ENCODE measurements at places on chromosomes 12 and 14.

- no peak for DNase-seq
Observed at GRCh38 chr14:20707622-20708021, 19.1 kb downstream of the ANG start.

GRCh38 chr12:76123259-76124212, 39.1 kb upstream of the NAP1L1 start:
- DNase-seq, result peak; percentile 74

- DNase-seq, result no peak
Observed at GRCh38 chr12:96850676-96851075, 56.4 kb upstream of the NEDD1 start.

GRCh38 chr12:66499000-66499399, 179.9 kb downstream of the GRIP1 start:
- no peak for DNase-seq

GRCh38 chr12:103841690-103842584, 903 bp upstream of the NT5DC3 start:
- DNase-seq, result peak; percentile 46

DNA sequence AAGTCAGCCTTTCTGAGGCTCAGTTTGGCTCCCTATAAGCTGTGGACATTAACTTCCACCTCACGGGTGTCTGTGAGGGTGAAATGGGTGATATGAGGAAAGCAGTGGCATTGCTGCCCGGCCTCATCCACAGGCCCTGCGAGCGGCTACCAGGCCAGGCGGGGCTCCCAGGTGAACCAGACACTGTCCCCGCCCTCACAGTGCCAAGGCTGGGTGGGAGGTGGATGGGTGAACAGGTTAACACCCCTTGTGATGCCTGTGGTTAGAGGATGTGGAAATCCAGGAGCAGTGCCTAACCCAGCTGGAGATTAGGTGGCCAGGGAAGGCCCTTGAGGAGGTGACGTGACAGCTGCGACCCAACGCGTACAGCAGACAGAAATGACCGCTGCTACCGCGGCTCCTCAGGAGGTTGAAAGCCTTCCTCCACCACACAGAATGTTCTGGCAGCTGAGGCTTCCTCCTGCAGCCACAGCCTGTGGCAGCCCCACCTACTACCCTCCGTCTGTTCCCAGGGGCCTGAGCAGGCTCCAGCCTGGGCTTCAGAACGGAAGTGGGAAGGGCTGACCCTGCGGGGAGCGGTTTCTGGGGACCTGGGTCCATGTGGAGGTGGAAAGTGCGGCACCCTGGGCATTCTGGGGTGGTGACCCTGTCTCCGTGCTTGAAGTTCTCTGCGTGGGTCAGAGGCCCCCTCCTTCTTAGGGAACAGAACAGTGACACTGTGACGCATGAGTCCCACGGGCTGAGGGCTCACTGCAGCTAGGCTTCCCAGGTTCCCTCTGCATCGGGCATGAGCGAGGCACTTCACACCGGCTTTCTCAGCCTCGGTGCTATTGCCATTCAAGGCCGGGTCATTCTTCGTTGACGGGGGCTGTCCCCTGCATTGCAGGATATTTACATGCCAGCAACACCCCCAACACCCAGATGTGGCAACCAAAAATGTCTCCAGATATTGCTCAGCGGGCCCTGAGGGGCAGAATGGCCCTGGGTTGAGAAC, 9.7 kb downstream of the MMAB start:
- no peak for DNase-seq

DNA sequence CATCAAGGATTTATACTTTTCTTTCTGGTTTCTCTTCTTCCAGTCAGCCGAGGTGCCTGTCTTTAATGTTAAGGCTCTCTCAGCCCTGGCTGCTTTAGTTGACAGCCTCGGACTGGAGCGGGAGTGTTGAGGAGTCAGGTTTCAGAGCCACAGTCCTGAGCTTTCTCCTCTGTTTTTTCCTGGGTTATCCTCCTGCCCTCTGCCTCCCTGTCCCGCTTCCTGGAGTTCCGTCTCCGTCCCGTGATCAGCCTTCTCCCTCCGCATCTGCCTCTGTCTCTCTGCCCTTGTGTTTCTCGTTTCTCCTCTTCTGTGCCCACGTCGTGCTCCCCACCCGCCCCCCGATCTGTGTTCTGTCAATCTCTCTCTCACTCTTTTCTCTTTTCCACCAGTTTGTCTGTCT, 33.0 kb downstream of the IQSEC3 start:
- DNase-seq, result peak; percentile 7

DNA sequence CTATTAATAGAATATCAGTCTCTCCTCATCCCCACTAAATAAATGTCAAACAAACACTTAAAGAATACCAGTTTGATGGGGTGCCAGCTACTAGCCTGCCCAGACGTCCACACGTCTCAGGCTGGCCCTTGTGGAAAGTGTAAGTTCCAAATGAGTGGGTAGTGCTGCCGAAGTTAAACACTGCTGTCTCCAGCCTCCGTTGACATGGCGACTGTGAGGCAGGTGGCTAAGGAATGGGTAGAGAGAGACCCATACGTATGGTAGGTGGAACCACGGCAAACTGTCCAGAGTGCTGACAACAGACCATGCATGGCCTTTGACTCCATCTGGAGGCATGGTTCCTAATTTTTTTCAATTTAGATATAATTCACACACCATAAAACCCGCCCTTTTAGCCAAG, 37.9 kb downstream of the PITPNM2 start:
- no peak for DNase-seq

DNA sequence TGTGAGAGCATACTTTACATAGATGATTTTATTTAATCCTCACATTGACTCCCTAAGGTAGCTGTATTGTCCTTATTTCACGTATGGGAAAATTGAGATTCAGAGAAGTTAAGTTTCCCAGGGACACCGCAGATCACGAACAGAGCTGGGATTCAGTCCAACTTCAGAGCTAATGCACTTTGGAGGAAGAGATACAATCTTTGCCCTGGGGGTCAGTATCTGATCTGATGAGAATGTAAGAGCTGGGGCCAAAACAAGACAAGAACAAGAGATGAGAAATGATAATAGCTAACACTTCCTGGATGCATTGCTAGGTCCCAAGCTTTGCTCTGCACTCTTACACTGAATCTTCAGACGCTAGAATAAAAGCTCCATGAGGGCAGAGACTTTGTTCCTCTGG, 6.0 kb upstream of the CSAD start:
- DNase-seq, result no peak

DNA sequence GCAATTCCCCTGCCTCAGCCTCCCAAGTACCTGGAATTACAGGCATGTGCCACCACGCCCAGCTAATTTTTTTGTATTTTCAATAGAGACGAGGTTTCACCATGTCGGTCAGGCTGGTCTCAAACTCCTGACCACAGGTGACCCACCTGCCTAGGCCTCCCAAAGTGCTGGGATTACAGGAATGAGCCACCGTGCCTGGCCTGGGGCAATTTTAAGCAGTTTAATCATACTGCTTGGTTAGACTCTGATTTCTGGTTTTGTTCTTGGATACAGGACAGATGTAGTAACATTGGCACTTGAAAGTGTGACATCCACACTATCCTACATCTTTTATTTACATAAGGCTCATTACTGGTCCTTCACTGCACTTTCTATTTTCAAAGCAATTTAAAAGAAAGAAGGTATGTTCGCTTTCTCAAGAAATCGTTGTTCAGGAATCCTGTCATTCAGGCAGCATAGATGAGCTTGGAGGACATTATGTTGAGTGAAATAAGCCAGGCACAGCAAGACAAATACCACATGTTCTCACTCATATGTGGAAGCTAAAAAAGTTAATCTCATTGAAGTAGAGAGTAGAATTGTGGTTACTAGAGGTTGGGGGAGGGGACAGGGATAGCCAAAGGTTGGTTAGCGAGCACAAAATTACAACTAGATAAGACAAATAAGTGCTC, 4.0 kb upstream of the NUAK1 start:
- no peak for DNase-seq

GRCh38 chr14:103281496-103282231, 52.4 kb upstream of the EIF5 start:
- DNase-seq, result peak; percentile 22

- no peak for DNase-seq
Observed at GRCh38 chr12:99026332-99027054, 381.4 kb downstream of the APAF1 start.

DNA sequence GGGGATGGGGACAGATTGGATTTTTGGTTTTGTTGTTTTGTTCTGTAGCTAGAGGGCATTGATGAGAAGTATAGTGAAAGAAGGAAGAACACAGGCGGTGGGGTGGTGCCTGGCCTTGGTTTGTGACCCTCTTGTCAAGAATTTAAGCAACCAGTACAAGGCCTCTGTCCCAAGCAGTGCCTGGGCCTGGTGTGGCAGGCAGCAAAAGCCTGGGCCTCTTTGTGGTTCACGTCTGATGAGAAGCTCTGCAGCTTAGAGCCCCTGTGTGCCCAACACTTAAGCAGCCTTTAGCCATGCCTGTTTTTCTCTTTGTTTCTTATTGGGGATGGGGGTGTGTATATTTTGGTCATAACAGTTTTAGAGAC, 98.0 kb downstream of the PPP2R5C start:
- DNase-seq, result no peak

- DNase-seq, result peak; percentile 75
Observed at GRCh38 chr12:72296389-72296788, 24.2 kb downstream of the TRHDE start.

DNA sequence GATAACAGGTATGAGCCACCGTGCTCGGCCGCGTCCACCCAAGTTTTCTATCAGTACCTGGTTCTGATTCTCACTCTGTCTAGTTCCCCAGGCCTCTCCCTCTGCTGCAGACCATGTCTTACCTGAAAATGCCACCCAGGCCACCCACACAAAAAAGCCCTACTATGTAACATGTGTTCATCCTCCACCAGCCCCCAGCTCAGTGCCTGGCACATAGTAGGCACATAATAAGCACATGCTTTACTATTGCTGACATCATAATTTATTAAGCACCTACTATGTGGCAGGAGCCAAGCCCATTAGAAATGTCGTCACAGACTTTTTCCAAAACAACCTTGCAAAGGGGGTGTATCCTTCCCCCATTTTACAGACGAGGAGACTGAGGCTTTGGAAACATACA, 37.8 kb downstream of the CMKLR1 start:
- DNase-seq, result no peak

- no peak for DNase-seq
Observed at GRCh38 chr14:28926122-28926521, 159.5 kb downstream of the FOXG1 start.

GRCh38 chr14:69326611-69327010, 66.7 kb downstream of the GALNT16 start:
- DNase-seq, result no peak

DNA sequence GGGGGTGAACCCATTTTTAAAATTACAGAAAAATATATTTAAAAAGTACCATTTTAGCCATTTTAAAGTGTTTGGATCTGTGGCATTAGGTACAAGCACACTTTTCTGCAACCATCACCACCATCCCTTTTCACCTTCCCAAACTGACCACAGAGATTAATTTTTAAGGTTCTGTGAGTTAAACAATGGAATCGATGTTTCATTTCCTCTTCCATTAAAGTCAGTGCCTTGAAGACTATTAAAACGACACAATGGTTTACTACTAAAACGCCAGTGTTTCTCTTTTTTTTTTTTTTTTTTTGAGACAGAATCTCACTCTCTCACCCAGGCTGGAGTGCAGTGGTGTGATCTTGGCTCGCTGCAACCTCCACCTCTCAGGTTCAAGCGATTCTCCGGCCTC, 78.1 kb upstream of the GPR68 start:
- DNase-seq, result no peak

DNA sequence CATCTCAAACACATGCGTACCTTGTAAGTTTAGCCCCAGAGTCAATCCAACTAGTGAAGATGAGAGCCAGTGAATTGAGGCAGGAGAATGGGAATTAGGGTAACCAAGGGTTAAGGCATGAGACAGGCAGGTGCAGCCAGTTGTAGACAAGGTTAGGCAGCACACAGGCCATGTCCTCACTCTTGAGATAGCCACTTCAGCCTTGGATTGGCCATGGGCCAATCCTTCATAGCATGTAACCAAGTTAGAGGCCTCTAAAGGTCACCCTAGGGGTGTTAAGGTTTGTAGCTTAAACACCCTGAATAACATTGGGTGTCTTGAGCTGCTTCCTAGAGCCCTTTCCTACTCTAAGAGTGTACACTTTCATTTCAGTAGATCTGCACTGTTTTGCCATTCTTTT, 208.2 kb upstream of the RBM19 start:
- DNase-seq, result no peak

DNA sequence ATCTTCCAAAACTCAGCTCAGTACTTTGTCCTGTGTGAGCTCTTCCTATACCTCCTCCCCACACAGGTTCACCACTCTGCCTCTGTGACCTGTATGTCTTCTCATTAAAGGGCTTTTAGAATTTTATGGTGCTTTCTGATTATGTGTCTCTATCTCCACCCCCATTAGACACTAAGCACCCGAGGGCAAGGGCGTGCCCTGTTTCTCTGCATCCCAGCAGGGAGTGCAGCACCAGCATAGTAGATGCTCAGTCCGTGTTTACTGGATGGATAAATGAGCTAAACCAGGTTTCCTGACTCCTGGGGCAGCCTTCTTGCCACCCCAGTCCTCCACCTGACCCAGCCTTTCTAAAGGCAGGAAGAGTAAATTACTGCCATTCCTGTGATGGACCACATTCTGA, 333.8 kb downstream of the CACNA1C start:
- DNase-seq, result no peak

DNA sequence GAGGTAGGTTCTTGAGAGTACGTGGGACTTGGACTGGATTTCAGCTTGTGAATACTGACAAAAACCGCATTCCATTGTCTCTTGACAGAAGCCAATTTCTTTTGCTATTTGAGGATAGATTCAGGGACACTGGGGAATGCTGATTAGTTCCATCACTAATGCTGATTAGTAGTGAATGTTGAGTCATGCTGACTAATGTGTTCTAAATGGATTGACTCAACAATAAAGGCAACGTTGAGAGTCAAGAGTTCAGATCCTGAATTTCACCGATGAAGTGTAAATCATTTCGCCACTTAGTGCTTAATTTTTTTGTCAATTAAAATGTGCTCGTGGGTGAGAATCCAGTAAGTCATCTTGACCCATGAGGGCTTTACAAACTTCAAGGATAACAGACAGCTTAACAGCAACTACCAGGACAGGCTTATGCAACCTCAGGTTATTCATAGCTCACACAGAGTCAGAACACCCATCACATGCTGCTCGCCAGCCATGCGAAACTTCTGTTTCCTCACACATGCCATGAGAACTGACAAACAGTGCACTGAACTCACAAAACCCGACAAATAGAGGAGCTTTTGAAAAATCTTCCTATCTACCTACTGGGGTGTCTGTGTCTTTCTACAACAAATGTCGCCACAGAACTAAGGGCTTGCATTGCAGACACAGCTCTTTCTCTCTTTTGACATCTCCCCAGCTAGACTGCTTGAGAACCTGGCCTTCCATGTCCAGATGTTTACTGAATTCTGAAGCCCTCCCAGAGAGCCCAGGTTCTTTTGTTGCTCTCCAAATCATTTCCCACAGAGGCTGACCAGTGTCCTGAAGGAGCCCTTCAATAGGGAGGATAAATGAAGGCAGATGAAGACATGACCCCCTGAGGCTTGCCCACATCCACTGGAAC, 316.4 kb downstream of the ZFP36L1 start:
- peak; percentile 100 for DNase-seq
